ENCODE measurements at places on chromosomes 6 and 20. TPM values are rescaled to one million over a fixed set of nuclear protein-coding genes. Genes with fewer than 3 reads are reported as not detected.

Gene HLA-DRB1
- total RNA-seq = 0.16 TPM

Gene TAF4
- 8.6 TPM for total RNA-seq

DNA sequence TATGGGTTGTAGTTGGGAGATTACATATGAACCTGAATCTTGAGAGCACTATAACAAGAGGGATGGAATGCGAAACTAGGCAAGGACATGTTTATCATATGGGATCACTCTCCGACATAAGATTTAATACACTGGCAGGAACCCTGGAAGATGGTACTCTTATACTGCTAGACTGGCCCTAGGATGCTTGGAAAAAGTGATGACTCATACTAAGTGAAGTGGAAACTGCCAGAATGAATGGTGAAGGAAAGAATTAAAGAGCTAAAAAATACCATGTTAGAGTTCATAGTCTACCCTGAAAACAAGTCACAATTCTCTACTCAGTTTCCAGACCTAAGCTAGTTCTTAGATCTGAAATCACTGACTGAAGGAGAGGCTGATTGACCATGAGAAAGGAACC is 45.5 kb upstream of the THEMIS start:
- no peak for DNase-seq

- DNase-seq = no peak
Measured at GRCh38 chr6:125558241-125558843, 191.1 kb upstream of the HEY2 start.

- DNase-seq = peak; percentile 14
Measured at GRCh38 chr20:19889011-19889953, 127.9 kb upstream of the NAA20 start.

- DNase-seq = no peak
Measured at GRCh38 chr6:24069526-24069925, 56.5 kb upstream of the NRSN1 start.

Gene CLVS2
- total RNA-seq = 56.1 TPM

DNA sequence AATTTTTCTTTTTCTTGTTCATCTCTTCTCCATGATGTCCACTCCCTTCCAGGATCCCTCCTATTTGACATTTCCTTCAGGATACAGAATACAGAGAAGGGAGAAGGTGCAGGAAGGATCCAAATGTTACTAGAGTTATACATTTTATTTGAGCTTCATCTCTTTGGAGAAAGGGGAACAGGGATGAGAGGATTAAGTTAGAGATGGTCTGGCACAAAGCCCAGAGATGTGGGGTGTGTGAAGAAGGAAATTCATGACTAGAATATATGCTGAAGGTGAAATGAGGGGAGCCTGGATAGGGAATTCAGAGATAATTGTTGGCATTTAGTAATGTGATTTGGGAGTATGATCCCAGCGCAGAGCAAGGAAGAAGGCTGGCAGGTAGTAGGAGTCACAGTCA is 22.5 kb upstream of the SRPK1 start:
- no peak for DNase-seq

- DNase-seq = no peak
Measured at GRCh38 chr20:37291724-37292126, 2.3 kb downstream of the MANBAL start.

DNA sequence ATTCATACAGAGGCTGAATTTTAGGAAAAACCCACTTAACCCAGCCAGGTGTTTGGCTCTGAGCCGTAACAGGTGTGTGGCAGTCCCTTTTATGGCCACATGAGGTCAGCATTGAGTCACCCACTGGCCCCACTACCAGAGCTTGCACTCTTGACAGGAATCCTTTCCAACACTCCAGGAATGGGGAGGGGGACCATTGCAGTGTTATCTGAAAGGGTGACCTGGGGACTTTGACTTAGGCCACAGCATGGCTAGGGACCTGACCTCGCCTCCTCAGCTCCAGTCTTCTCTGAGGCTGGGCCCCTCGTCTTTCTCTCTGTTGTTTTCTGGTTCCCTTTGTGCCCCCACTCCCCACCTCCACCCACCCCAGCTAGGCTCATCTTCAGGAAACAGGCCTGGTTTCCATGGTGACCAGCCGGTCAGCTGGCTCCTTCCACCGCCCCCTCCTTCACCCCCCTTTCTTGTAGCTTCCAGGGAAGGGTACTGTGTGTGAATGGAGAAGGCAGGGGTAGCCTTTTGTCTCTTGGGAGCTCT is 2.1 kb upstream of the TMEM151B start:
- peak; percentile 40 for DNase-seq

DNA sequence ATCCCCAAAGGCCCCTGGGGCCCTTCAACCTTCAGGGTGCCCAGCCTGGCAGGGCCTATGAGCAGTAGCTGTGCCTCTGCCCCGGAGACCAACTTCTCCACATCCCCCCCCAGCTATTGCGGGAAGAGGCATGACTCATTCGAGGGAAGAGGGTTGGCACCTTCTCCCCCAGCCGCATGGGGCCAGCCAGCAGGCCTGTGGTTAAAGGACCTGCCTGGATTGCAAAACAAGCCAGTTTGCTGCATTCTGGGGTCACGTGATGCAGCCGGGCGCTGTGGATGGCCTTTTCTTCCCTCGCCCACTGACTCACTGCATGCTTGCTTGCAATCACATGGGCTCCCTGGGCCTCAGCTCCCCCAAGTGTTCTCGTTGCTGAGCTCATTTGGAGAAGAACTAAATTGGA is 182.5 kb downstream of the MAFB start:
- DNase-seq = peak; percentile 49

- DNase-seq = no peak
Measured at GRCh38 chr6:116580198-116580597, 8.9 kb downstream of the RWDD1 start.

DNA sequence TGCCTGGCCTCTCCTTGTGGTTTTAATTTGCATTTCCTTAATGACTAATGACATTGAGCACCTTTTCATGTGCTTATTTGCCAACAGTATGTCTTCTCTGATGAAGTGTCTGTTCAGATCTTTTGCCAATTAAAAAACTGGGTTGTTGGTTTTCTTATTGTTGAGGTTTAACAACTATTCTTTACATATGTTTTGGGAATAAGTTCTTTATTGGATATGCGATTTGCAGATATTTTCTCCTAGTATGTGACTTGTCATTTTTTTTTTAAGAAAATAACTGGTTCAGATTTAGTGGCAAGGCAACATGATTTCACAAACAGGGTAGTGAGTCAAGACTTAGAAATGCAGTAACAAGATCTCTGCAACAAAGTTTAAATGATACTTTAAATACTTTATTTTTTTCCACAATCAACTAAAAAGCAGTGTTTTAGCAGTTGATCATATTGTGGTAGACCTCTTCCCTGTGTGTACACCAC is 67.8 kb downstream of the TIAM2 start:
- DNase-seq = no peak

Gene SMAP1
- total RNA-seq = 61.5 TPM

Gene E2F3
- total RNA-seq = 3.6 TPM

Gene FRMD1
- not detected for total RNA-seq

- no peak for DNase-seq
Measured at GRCh38 chr20:15913391-15914025, 659.7 kb downstream of the KIF16B start.

GRCh38 chr6:37150314-37150713 is 19.6 kb upstream of the PIM1 start:
- no peak for DNase-seq

GRCh38 chr6:31541658-31542521 is at the start of gene DDX39B:
TSS of gene DDX39B (minus strand) at chr6:31542003. CDS start at chr6:31540532, 1,471 bp downstream.
- peak; percentile 90 for DNase-seq

DNA sequence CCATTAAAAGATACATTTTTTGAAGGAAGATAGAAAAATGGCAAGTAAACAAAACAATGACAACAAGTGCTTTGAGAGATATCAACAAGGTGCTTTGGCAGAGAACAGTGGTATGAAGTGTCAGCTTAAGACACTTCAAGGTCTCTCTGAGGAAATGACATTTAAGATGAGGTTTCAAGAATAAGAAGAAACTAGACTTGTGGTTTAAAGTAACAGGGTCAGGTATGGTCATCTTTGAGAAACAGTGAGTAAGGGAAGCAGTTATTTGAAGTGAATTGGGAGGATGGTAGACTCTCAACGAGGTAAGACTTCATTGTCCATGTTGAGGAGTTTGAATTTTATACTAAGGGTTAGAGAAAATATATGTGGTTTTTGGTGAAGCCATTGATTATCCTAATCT is 77.8 kb downstream of the SYCP2L start:
- DNase-seq = no peak

Gene KPNA5
- total RNA-seq = 96.7 TPM

DNA sequence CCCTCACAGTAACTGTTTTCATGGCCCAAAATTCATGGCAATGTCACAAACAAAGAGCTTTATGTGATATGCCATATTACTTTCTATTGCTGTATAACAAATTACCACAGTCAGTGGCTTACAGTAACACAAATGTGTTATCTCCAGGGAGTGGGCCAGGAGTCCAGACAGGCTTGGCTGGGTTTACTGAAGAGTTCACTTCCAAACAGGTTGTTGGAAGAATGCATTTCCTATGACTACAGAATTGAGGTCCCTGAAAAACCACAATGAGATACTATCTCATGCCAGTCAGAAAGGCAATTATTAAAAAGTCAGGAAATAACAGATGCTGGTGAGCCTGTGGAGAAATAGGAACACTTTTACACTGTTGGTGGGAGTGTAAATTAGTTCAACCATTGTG is 431.9 kb downstream of the PKHD1 start:
- DNase-seq = no peak

- no peak for DNase-seq
Measured at GRCh38 chr6:72857791-72858585, 236.1 kb downstream of the KCNQ5 start.

DNA sequence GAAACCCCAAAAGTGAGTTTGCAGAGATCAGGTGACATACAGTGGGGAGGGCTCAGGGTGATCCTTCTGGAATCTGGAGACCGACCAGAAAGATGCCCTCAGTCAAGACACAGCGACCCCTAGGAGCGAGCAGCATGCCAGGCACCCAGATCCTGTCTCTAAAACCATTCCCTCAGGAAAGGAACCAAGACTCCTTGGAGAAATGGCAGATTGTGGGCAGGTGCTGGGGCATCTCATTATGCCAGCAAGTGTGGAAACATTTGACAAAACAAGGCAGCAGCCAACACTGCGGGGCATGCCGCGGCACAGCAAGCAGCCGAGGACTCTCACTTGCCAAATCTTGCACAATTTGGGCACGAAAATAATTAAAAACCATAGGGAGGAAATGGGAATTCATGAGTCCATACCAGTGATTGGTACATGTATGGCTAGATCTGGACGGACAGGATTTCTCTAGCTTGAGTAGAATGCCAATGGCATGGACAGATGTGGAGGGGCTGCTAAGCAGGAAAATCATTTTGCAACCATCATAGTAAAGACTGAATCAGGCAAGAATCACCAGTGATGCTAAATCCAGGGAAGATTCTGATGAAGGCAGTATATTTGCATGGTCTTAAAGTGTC is 76.9 kb downstream of the GINS1 start:
- no peak for DNase-seq

DNA sequence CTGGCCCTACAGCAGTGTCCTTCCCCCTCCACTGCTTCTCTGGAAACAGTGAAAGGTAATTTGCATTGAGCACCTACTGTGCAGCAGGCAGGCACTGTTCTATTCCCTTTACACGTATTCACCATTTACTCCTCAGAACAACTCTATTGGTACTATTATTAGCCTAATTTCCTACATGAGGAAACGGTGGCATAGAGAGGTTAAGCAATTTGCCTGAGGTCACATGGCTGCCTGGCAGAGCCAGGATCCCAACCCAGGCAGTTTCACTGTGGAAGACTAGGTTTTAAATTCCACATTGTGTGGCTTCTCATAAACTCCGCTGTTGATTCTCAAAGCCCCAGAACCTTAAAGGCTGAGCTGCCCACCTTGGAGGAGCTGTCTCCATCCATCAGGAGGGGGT is 72.7 kb downstream of the CLIC5 start:
- DNase-seq = no peak

Gene USP49
- 12.5 TPM for total RNA-seq

GRCh38 chr20:12798286-12798685 is 210.5 kb upstream of the SPTLC3 start:
- no peak for DNase-seq

- DNase-seq = no peak
Measured at GRCh38 chr6:100574836-100575235, 110.1 kb upstream of the SIM1 start.

GRCh38 chr6:26104457-26105108 is 17.4 kb downstream of the HFE start:
- DNase-seq = no peak

- no peak for DNase-seq
Measured at GRCh38 chr20:36167902-36168503, 13.5 kb downstream of the EPB41L1 start.

DNA sequence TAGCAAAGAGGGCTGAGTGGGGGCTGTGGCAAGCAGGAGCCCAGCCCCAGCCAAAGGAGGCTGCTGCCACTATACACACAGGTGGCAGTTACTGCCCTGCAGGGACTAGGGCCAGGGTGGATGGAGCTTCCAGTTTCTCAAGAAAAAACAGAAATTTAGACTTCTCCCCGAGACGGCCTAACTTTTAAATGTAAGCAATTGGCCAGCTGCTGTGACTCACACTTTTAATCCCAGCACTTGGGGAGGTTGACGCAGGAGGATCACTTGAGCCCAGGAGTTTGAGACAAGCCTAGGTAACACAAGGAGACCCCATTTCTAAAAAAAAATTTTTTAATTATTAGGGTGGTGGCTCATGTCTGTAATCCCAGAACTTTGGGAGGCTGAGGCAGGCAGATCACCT is 98.2 kb upstream of the NFATC2 start:
- DNase-seq = no peak

DNA sequence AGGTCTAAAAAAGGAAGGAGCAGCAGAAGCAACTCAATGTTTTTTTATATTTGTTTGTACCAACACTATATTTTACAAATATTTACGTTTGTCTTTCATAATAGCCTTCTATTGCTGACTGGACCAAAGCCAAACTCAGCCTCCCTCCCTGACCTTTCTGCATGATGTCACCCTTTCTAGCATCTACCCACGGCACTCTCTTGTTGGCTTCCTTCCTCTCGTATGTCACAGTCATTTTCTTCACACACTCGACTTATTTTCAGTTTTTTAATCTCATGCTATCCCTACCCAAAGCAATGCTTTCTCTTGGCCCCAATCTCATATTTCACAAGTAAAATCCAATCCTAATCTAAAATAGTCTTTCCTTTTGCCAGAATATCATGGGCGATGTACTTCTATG is 16.3 kb upstream of the FAM8A1 start:
- no peak for DNase-seq

- DNase-seq = no peak
Measured at GRCh38 chr6:32818867-32819266, 2.1 kb upstream of the HLA-DOB start.

DNA sequence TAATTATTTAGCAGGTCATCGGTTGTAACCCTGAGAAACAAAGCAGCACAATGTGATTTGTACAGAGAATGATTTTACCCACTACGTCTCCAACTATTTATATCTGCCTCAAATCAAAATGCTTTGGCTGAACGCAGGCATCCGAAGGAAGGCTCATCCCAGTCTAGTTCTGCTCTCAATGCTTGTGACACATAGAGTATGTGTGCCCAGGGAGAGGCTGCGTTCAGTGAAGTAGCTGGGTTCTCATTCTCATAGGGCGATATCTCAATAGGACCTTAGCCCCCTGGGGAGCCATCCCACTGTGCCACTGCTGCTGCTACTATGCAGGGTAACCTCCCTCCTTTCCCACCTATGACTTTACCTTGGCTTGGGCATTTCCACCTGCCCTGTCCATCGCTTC is 407 bp downstream of the GABRR2 start:
- DNase-seq = no peak

GRCh38 chr6:43231053-43231452 is 1.8 kb upstream of the DNPH1 start:
- DNase-seq = no peak

Data from occipital lobe (tissue), 3 donors.